Aorta (tissue), 5 donors: ENCODE measurements at places on chromosomes 2 and 18. TPM values are rescaled to one million over a fixed set of nuclear protein-coding genes. Genes with fewer than 3 reads are reported as not detected.

Gene UNC80
- total RNA-seq: not detected

Gene CABYR
- 5.5 TPM for total RNA-seq

- DNase-seq: no peak
- no peak overlapping the region for H3K4me3 ChIP-seq
Observed at GRCh38 chr2:227739351-227739750, 6.3 kb upstream of the SCYGR8 start.

GRCh38 chr2:160213511-160213910 lies 13.4 kb upstream of the ITGB6 start:
- no peak overlapping the region for H3K4me3 ChIP-seq
- H3K36me3 ChIP-seq: no peaks in the 10 kb centered on the region
- H3K4me1 ChIP-seq: no peaks in the 10 kb centered on the region
- DNase-seq: no peak
- H3K27me3 ChIP-seq: no peaks in the 10 kb centered on the region

DNA sequence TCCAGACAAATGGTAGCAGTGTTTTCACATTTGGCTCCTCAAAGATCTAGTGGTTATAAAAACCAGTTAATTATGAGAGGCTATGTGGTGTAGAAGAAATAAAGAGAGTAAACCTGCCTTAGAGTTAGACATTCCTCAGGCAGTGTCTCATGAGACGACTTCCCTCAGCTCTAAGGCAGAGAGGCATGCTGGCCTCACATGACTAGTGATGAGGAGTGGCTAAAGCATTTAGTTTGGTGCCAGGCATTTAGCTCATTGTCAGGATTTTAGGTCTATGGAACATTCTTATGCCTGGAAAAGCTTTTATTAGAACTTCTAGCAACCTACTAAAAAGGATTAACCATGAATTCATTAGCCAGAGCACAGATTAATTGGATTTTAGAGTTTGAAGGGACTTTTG lies 90.3 kb downstream of the RPRM start:
- DNase-seq: no peak
- no peaks in the 10 kb centered on the region for H3K36me3 ChIP-seq
- no peaks in the 10 kb centered on the region for H3K4me1 ChIP-seq
- H3K27ac ChIP-seq: no peak overlapping the region

GRCh38 chr2:28296243-28296642 lies 96.4 kb upstream of the FOSL2 start:
- H3K4me3 ChIP-seq: no peak overlapping the region
- DNase-seq: no peak
- H3K27ac ChIP-seq: no peak overlapping the region
- H3K4me1 ChIP-seq: no peaks in the 10 kb centered on the region
- H3K27me3 ChIP-seq: no peaks in the 10 kb centered on the region
- no peaks in the 10 kb centered on the region for H3K36me3 ChIP-seq
